Stimulated activated CD8-positive, alpha-beta memory T cell treated with anti-CD3 and anti-CD28 coated beads, Interleukin-4, amount 100 ng/mL, for 48 hours (primary cell): ENCODE measurements at places on chromosomes 2 and 18.

DNA sequence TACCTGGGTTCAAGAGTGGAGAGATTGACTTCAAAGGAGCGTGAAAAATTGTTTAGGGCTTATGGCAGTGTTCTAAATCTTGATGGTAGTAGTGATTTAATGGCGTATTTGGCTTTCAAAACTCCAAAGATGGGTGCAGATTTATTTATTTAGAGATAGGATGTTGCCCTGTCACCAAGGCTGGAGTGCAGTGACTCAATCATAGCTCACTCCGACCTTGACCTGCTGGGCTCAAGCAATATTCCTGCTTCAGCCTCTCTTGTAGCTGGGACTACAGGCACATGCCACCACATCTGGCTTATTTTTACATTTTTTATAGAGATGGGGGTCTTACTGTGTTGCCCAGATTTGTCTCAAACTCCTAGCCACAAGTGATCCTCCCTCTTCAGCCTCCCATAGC lies 52.5 kb downstream of the FAM117B start:
- no peak for DNase-seq

DNA sequence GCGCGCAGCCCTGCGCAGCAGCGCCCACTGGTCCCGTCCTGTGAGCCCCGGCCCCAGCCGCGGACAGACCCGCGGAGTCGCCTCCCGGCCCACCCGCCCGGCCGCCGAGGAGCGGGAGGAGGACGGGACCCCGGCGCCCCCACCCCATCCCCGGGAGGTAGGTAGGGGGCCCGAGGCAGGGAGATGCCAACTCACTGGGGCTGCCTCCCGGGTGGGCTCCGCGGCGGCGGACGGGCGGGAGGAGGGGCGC lies 160 bp downstream of the SPTBN1 start:
- no peak for DNase-seq

DNA sequence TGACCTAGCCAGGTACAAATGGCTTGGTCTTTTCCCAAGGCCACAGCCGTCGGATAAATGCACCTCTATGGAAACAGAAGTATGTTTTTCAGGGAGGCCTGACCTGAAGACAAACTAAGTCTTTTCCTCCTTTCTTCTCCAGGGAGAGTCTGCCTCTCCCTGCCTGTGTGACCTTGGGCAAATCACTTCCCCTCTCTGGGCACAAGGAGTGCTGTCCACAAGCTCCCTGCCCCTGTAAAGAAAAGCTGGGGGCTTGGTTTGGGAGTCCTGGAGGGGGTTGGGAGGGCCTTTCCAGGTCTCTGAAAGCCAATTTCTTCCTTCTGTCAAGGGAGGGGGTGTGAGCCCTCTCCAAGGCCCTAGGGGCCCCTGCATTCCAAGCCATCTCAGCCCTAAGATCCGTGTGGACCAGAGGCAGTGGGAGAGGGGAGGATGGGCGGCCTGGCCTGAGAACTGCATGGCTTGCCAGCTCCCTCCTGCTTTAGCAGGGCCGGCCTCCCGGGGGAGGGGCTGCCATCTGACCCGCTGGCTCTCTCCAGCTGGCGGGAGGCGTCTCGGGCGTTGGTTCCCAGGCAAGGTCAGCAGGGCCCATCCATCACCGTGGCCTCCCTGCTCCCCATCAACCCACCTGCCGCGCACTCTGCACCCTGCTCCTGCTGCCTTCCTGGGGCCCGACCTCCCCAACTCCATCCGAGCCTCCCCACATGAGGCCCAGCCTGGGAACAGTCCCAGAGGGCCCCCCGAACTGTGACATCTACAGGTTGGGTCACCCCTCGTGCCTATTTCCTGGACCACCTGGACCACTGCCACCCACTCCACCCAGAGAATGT lies 61.4 kb downstream of the SMAD7 start:
- DNase-seq: no peak

GRCh38 chr2:214311031-214311533 lies 99.8 kb upstream of the VWC2L start:
- no peak for DNase-seq

DNA sequence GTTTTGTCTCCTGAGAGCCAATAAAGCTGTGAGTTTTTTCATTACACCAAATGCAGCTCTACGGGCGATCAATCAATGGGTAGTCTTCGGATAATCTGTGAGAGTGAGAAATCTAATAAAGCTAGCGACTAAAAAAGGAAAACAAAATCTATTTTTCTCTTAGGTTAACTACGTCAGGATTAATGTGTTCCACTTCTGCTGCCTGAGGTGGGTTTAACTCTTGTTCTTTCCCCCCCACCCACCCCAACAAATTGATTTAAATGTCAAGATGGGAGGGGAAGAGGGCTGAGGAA lies 63.0 kb upstream of the PSMD14 start:
- DNase-seq: no peak

DNA sequence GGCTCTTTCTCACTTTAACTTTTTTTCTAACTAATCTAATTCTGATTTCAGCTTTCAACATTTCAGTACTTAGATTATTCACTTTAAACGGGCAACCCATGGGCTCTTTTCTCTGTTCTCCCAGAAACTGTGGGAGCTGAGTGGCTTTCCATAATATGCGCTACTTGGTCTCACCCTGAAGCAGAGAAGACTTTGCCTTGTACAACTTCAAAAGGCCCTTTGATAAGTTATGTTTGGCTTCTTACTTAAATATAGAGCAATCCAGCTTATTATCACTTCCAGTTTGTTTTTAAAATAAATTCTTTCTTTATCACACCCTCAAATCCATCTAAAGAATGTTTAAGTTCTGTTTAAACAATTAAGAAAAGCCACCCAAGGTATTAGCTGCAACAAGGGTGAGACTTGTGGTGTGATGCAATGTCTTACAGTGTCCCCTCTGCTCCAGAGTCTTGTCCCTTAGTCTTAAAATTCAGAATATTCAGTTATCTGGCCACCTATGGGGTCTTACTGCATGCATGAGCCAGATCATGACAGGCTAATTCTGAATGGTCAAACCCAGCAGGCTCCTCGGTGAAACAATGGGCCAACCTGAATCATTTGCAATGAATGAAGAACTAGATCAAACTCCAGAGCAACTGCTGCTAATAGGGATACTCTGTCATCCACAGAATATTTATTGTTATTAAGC lies 38.8 kb downstream of the GCG start:
- no peak for DNase-seq
